ENCODE measurements at places on chromosomes 16 and 17.

GRCh38 chr16:2955438-2955778, 8.7 kb upstream of the KREMEN2 start:
- no peak for DNase-seq

- DNase-seq = no peak
Measured at GRCh38 chr16:51938861-51939260, 608.1 kb downstream of the TOX3 start.

DNA sequence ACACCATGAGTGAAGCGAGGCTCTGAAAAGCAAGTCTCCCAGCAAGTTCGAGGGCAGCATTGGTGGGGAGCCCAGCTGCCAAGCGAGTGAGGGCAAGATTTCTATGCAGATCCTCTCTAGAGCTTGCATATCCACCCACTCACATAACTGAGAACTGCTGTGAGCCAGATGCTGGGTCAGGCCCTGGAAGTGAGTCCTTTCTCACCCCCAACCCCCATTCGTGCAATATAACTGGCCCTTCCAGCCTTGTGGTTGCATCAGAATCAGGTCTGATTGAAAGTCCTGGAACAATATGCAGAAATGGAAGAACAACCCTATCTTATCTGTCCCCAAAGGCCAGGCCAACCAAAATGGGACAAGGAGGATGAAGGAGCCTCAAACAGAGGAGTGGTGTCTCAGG, 146.6 kb downstream of the IRX5 start:
- no peak for DNase-seq

DNA sequence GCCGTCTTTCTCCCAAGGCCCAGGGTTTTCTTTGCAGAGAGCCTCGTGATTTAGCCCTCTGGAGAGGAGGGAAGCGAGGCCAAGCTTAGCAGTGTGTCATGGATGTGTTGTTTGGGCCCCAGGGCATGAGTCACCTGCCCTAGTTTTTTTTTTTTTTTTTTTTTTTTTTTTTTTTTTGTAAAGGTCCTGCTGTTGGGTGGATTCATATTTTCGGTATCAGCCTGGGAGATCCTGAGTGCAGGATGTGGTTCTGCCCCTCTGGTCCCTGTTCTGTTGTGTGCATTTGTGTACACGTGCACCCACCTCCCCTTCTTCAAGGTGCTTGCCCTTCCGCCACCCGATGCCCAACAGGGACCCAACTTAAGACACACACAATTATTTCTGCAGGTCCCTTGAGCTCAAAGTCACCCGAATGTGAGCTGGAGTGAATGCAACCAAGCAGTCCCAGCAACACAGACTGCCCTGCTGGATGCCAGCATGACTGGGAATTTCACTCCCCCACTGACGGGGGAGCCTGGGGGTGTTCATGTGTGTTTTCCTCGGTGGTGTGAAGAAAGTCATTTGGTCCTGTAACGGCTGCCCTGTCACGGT, 265.8 kb upstream of the TNRC6C start:
- DNase-seq = no peak

DNA sequence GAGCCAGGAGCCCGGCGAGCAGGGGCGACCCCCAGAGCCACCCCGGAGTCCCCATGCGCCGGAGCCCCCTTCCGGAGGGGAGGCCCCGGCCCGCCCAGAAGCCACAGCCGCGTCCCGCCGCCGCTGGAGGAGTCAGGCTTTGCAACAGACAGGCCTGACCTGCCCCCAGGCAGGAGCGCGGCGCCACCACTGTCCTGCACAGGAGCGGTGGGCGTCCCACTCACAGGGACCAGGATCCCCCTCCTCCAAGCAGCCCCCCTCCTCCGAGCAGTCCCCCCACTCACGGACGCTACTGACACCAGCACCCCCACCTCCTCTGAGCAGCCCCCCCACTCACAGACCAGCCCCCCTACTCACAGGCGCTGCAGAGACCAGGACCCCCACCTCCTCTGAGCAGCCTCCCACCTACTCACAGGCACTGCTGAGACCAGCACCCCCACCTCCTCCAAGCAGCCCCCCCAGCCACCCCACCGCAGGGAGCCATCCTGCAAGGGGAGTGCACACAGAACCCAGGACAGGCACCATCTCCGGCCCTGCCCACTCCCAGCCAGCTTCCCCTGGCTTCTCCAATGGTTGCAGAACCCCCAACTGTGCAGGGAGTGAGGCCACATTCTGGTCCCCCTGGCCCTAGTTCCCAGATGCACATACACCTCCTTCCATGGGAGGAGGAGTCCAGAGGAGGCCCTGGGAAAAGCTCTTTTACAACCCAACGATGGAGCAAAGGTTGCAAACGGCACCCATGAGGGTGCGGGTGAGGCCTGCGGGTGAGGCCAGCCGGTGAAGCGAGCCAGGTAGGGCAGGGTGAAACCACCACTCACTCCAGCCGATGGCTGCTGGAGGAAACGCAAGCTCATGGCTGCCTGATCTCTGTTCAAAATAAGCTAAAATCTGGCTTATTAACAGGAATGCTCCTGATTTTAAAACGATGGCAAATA, 69.9 kb downstream of the ABR start:
- DNase-seq = no peak

GRCh38 chr17:53133876-53134275, 688.9 kb upstream of the KIF2B start:
- DNase-seq = no peak

DNA sequence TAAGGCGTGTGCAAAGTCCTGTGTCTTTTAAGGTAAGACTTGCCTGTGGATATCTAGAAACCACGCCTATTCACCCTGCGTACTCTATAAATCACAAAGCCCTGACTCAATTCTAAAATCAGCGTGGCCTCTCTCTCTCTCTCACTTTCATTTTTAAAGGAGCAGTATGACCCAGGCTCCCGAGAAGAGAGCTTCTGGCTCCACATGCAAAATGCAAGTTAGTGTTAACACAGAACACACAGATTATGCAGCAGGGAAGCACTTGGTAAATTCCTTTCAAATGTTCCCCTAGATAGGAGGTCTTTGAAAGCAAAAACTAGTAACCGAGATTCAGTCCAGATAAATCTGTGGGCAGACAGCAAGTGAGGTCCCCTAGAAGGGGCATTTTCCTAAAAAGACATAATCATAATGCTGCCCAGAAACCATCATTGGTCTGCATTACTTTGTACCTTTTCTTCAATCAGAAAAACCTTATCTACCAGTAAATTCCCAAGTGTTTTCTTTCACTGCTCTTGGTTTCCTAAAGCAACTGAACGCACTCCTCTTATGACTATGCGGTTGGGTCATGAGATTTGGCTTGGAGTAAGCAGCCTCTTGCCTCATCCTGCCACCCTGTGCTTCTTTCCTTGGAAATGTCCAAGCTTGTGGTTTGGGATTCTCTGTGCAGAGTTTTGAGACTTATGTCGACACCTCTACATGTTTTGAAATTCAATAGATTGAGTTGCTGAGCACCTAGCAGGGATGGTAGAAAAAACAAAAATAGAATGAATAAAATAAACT, 31.7 kb upstream of the KCNJ2 start:
- peak; percentile 25 for DNase-seq

DNA sequence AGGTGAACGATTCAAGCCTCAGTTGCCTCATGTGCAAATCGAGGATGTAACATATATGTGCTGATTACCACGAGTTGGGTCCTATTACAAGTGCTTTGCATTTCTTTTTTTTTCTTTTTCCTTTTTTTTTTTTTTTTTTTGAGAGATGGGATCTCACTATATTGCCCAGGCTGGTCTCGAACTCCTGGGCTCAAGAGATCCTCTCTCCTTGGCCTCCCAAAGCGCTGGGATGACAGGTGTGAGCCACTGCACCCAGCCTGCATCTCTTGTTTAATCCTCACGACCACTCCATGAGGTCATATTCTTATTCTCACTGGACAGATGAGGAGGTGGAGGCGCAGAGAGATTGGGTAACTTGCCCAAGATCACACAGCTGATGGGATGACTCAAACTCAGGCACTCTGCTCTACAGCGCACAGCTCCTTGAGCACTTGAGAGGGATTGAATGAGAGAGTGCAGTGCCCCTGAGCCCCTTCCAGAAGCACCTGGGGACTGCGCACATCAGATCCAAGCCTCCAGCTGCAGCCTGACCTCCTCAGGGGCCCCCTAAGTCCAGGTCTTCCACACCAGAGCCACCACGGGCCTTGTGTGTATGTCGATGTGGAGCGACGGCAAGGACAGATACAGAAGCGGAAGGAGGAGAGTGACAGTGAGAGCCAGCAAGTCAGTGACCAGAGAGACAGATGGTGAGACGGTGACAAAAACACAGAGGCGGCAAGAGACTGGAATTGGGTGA, 4.9 kb downstream of the STX1B start:
- no peak for DNase-seq

DNA sequence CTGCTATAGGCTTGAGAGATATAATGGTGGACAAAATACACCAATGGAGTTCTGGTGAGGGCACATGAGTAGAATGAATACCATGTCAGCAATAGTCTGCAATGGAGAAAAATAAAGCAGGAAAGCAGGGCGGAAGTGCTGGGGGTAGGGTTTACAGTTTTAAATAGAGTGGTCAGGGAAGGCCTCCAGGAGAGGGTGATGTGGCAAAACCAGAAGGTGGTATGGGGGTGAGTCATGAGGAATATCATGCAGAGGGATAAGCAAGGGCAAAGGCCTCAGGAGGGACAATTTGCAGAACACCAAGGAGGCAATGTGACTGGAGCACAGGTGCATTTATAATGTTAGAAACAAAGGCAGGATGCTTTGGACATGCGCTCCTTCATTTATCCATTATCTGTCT, 102.0 kb downstream of the ITFG1 start:
- no peak for DNase-seq

DNA sequence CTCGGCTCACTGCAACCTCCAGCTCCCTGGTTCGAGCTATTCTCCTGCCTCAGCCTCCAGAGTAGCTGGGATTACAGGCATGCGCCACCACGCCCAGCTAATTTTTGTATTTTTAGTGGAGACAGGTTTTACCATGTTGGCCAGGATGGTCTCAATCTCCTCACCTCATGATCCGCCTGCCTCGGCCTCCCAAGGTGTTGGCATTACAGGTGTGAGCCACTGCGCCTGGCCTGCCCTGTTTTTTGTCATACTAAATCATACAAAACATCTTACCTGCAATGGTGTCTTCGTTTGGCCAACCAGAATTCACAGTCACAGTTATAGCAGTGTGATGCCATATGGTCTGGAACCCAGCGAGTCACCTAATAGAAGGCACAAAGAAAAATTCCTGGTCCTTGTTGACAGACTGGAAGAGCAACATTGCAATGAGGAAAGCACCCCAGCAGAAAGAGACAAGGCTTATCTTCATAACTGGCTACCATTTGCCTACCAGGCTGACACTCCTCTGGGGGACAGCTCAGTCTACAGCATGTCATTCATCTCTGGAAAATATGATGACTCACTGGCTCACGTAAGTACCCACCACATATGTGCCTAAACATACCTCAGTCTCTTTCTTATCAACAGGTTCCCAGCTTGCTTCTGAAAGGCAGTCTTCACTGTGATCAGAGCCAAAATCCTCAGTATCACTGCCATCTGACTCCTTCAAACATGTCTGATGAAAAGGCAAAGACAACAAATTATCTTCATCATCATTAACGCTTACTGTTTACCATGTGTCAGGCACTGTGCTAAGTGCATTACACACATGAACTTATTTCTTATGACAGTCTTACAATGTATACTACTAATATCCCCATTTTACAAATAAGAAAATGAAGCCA, 4.3 kb upstream of the HSF5 start:
- DNase-seq = no peak

- no peak for DNase-seq
Measured at GRCh38 chr17:65177901-65178300, 40.7 kb downstream of the RGS9 start.

DNA sequence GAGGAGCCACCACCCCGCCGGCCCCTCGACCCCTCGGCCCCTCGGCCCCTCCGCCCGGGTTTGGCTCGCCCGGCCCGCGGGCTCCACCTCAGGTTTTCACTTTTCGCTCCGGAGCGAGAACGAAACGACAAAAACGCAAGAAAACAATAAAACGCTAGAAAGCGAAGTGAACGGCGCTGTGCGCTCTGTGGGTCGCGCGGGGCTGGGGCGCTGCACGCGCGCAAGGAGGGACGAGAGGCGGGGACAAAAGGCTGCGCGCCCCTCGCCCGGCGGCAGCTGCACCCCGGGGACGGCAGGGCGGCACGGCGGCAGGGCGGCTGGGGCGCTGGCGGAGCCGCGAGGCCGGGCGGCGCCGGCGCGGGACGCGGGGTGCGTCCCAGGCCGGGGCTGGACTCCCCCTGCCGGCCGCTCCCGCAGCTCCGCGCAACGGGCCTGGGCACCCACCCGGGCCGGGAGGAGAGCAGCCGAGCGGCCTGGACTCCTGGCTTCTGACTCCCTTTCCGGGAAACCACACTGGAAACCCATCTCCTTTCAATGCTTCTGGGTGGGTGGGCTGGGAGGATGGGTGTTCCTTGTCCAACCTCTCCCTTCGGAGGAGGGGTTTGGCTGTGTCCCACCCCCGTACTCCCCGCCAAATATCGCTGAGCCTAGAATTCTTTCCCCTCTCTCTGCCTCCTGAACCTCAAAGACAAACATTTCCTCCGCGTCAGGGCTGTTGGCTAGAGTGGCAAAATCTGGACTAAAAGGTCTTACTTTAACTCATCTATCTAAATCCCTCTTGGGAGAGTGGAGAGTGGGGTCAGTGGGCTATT, 9.9 kb downstream of the TBX2 start:
- DNase-seq = no peak

- DNase-seq = peak; percentile 36
Measured at GRCh38 chr17:62644487-62645173, 17.2 kb downstream of the MRC2 start.
